ENCODE measurements at places on chromosomes 4 and X.

- DNase-seq = no peak
Measured at GRCh38 chr4:97759785-97760184, 383.5 kb downstream of the STPG2 start.

DNA sequence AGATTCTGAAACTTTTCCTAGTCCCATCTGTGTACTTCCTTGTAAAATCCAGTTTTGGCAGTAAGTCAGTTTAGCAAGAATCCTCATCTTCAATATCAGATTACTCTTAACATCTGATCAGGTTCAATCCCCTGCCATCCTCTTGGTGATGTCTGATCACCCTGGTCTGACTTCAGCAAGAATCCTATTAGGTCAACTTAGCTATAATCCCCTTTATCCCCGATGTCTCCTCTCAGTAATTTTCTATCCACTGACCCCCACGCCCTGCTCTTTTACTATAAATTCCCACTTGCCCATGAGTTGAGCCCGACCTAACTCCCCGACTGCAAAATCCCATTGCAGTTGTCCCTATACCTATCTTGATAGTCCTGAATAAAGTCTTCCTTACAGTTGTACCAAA is 57.9 kb upstream of the PRSS48 start:
- DNase-seq = no peak

DNA sequence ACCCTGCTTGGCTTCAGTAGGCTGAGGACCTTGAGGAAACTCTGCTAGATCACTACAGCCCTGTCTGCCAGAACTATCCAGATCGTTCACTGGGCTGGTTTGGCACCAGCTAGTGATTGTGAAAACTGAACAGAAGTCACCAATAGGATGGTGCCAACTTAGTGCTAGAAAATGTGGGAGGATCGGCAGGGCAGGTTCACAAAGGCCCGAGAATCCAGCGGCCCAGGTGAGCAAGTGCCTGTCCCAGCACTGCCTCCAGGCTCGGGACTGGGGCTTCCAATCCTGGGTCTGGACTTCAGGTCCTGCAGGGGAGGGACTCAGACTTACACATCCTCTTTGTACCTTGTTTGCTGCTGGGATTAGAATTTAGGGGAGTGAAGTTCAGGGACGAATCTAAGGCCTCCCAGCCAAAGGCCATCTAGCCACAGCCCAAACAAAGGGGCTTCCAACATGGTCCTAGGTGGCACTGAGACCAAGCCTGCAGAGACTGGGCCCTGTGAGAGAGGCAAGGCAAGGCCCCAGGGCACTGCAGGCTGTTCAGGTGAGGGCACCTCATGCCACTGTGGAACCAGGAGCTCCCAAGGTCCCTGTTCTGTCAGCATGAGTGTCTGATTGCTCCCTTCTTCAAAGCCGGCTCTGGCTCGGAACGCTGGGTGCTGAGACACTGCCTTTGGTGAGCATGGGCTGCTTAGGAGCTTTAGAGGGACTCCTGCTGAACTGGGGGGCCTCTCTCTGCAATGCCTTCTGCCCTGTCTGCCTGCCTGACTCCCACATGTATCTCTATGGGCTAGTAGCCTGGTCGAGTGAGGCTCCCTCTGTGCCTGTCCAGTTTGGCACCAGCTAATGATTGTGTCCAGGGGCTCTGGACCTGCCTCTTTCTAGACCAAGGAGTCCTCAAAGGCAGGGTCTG is 20.7 kb upstream of the ZNF185 start:
- no peak for DNase-seq

- peak; percentile 24 for DNase-seq
Measured at GRCh38 chrX:116009861-116010710, 160.5 kb upstream of the AGTR2 start.

DNA sequence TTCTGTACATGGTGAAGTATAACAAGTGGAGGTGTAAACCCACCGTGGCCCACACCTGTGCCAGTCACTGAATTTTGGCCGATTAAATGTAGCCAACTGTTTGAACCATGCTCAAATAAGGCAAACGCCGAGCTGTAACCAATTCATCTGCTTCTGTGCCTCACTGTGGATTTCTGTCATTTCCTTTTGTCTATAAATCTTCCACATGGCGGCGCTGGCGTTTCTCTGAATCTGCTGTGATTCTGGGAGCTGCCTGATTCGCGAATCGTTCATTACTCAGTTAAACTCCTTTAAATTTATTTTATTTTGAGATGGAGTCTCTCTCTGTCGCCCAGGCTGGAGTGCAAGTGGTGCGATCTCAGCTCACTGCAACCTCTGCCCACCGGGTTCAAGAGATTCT is 19.2 kb downstream of the SUPT20HL2 start:
- DNase-seq = no peak

DNA sequence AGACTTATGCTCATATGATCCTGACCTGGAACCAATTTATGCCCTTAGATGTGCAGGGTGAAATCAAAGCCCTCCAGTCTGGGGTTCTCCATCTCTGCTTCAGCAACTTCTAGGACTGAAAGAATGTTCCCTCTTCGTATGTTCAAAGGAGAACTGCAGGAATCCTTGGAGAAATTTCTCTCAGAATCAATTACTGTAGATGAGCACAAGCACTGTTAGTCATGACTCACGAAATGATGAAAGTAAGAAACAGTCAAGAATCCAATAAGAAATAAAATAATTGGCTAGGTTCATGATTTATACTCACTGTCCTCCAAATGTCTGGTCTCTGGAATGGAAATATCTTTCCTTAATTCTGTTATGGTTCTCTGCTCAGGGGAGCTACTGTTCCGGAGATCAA is 348.2 kb downstream of the PDGFC start:
- DNase-seq = no peak

- peak; percentile 75 for DNase-seq
Measured at GRCh38 chr4:41339812-41340809, 83.4 kb downstream of the UCHL1 start.

DNA sequence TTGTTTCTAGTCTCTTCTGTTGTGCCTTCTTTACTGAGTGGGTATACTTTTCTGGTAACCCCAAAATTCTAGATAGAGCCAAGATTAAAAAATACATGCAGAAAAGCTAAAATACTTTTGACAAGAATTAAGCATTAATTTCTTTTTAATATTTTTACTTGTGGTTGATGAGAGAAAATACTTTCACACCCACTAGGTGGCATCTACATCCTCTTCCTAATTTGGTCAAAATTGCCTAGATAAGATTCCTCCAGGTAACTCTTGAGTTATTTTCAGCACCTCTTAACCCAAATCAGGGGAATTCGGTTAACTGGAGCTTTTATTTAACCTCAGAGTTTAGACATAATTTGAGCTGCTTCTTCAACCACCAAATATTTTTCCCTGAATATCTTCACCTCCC is 28.4 kb upstream of the COX7B2 start:
- DNase-seq = no peak

DNA sequence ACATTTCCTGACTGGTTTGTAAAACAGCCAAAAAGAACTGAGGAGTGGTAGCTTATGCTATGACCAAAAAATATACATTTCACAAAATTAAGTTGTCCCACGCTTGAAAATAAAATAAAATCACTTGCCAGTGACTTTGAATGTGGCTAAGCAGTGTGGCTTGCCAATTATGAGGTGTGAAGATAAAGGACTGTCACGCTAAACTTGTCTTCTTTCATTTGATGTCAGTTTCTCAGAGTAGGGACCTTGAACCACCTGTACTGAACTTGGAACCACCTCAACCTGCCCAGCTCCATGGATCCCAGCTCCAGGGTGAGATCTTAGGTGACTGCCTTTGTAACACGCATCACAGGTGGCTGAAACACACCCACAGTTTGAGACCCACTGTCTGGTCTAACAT is 113.7 kb upstream of the TBL1X start:
- no peak for DNase-seq

DNA sequence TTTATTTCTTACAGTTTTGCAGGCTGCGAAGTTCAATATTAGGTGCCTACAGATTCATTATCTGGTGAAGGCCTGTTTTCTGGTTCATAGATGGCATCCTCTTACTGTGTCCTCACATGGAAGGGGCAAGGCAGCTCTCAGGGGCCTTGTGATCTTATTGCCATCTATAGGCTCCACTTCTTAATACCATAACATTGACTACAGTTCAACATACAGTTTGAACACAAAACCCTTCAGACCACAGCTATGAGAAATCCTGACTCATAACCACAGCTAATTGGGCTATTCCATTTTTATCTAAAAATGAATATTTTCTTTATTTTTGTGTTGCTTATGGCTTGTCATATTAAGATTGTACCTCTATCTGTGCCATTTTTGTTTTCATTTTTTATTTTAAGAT is 72.3 kb downstream of the STAG2 start:
- no peak for DNase-seq

- DNase-seq = no peak
Measured at GRCh38 chr4:40820101-40820500, 70.3 kb downstream of the NSUN7 start.

- DNase-seq = no peak
Measured at GRCh38 chrX:153766098-153766817, 2.2 kb downstream of the PLXNB3 start.

- DNase-seq = no peak
Measured at GRCh38 chr4:56371426-56372220, 15.7 kb downstream of the AASDH start.

GRCh38 chr4:187090401-187090800 is 366.7 kb upstream of the FAT1 start:
- DNase-seq = no peak

DNA sequence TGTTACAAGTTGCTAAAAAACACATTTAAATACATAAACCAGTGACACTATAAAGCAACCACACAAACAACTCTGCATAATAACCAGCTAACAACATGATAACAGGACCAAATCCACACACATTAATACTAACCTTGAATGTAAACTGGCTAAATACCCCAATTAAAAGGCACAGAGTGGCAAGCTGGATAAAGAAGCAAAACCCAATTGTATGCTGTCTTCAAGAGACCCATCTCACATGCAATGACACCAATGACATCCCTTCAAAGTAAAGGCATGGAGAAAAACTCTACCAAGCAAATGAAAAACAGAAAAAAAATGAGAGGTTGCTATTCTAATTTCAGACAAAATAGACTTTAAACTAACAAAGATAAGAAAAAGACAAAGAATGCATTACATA is 34.4 kb upstream of the USP46 start:
- no peak for DNase-seq

DNA sequence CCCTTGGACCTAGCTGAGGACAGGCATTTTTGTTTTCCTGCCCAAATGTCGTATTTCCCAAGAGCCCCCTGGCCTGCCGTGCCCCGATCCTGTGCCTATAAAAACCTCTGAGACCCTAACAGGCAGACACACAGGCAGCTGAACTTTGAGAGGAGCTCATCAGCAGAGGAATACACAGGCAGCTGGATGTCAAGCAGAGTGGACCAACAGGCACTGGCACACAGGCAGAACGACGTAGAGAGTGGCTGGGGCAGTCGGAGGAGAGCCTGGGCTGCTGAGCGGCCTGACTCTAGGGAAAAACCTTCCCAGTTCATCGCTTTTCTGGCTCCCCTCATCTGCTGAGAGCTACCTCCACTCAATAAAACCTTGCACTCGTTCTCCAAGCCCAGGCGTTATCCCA is 896.1 kb downstream of the PCDH18 start:
- DNase-seq = no peak

- no peak for DNase-seq
Measured at GRCh38 chr4:17109126-17109525, 210.7 kb upstream of the LDB2 start.

- DNase-seq = no peak
Measured at GRCh38 chr4:82136161-82136801, 237.5 kb downstream of the HNRNPD start.

DNA sequence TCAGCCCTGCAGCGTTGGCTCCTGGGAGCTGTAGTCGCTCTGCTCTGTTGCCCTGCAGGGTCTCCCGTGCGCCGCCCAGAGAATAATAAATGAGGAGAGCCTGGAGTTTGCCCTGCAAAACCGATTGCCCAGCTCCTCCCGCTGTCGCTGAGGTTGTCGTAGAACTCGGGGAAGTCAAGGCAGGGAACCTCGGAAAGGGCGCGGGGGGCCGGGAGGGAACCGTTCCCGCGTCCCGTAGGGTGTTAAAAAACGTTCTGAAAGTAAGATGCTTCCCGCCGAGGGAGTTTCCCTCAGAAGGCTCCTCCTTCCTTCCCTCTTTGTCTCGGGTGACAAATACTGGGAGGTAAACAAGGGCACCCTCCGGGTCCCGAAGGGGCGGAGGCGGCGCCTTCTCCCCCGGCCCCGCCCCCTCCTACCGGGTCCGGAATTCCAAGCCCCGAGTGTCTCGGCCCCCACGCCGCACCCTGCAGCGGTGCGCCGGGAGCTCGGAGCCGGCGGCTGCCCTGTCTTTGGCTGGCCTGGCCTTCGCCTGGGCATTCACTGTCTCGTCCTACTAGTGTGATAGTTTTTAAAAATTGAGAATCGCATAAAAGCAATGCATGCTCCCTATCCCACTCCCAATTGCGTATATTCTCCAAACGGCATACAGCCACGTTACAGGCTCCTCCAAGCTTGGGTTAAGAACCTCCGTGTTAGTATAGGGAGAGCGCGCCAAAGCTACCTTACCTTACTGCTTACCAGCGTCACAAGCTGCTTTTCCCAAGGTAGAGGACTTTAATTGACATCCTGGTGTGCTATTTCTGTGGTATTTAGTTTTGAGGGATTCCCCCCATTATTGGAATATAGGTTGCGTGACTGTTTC is 964 bp upstream of the HMGB2 start:
- DNase-seq = peak; percentile 88

DNA sequence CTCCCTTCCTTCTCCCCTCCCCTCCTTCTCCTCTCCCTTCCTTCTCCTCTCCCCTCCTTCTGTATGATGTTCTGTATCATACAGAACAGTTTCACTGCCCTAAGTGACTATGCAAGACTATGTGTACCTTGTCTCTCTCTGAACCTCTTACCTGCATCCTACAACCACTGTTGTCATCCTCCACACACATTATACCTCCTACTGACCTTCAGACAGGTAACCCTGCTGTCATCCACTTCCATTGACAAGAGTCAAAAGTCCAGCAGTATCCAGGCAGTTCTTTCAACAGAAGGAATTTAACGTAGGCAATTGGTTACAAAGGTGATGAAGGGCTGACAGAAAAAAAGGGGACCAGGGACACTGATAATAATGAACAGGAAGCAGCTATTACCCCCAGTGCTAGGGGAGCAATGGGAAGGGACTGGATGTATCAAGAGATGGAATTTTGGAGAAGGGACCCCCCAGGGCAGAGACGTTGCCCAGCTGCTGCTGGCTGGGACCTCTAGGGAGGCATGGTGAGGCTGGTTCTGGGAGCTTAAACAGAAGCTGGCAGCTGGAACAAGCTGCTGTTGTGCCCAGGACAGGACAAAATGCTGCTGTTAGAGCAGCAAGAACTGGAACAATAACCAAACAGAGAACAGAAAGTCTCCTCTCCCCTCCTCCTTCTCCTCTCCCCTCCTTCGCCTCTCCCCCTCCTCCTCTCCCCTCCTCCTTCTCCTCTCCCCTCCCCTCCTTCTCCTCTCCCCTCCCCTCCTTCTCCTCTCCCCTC is 84.7 kb downstream of the DCTD start:
- no peak for DNase-seq

DNA sequence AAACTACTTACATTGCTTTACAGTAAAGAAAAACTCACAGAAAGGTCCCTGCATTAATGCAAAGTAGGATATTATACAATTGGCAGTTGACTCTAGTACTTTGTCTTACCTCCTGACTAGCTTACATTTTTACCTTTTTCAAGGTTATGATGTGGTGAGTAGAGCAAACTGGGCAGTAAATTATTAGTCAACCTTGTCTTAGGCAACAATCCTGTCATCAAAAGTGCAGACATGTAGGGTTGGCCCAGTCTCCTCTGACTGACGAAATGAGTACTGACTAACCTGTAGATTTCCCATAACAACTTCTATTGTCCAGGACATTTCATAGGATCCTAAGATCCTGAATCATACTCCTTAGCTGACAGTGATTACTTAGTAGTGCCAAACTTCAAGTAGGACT is 142.0 kb upstream of the NUDT6 start:
- no peak for DNase-seq
